Chondrocyte (in vitro differentiated cells): ENCODE measurements at places on chromosomes 5 and 9. TPM values are rescaled to one million over a fixed set of nuclear protein-coding genes. Genes with fewer than 3 reads are reported as not detected.

The FBP2 gene
- not detected in 3 replicates for total RNA-seq

The SLC6A3 gene
- total RNA-seq = not detected in 3 replicates

DNA sequence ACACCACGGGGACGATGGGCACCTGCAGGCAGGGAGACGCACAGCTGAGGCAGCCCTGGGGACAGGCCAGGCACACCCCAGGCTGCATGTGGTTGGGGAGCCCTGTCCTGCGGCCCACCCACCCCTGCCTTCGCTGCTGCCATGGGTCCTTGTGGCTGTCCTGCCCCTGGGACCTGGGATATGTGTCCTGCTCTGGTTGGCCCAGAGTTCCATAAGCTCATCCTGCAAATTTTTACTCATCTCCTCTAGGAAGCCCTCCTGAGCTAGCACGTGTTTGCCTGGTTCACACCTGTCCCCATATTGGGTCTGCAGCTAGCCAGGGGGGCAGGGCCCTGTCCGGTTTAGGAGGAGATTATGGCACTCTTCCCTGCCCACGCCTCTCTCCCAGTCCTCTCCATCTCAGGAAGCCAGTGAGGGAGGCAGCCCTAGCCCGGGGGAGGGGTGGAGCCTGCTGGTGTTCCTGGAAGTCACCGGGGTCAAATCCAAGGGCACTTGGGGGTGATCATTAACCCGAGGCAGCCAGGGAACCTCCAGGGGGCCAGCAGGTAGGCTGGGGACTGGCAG lies 12.2 kb downstream of the EGFL7 start:
- no peak for DNase-seq

DNA sequence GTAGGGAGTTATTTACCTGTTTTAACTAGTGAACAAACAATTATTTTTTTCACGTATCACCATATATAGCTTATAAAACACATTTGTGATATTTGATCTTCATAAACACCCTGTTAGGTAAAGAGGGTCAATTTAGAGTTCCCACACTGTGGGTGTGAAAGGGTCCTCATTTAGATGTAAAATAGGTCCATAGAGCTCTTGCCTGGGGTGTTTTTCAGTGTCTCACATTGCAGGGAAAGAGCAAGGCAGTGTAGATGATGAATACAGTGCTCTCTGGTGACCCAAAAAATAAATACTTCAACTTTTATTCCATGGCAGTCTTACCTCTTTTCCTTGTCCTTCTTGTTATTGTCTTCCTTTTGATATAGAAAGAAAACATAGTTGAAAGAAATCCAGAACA lies 403.2 kb upstream of the SGCD start:
- DNase-seq = no peak

DNA sequence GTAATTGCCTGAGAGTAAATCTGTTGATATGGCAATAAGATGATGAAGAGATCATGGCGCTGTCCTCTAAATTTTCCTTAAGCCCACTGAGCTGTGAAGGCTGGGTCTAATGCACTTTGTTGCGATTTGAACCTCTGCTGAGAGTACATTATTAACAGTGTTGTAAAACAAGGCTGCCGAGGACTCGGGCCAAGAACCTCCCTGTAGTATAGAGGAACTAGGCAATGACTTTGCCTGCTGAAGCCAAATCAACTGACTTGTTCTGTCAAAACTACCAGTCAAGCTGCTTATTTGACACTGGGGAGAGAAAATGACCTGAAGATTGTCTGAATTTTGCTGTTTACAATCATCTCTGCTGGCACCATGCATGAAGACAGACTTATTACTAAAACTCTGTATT lies 1154.7 kb downstream of the DTWD2 start:
- no peak for DNase-seq

GRCh38 chr9:124266139-124266825 lies 8.5 kb downstream of the NEK6 start:
- no peak for DNase-seq

- DNase-seq = no peak
These were observed 149.0 kb downstream of the RANBP17 start for GRCh38 chr5:171010816-171011215.

DNA sequence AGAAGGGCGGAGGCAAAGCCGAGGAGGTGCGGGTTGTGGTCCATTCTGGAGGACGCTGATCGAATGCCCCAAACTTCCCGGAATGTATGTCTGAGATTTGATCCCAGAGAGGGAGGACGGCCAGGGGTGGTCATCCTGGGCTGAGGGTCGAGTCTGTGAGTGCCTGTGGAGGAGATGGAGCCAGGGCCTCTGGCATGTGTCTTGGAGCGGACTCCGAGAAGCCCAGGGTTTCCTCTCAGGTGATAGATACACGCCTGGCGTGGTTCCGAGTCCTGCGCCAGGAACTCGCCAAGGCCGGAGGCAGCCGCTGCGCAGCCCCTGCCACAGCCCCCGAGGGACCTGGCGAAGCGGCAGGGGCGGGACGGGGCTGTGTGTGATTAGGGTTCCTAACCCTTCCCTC lies 363 bp downstream of the ZNF454 start:
- no peak for DNase-seq

The ECPAS gene
- 108 to 118 TPM (median 113 TPM) in 3 replicates for total RNA-seq

- no peak for DNase-seq
These were observed 112.6 kb upstream of the NFIL3 start for GRCh38 chr9:91536211-91536691.

DNA sequence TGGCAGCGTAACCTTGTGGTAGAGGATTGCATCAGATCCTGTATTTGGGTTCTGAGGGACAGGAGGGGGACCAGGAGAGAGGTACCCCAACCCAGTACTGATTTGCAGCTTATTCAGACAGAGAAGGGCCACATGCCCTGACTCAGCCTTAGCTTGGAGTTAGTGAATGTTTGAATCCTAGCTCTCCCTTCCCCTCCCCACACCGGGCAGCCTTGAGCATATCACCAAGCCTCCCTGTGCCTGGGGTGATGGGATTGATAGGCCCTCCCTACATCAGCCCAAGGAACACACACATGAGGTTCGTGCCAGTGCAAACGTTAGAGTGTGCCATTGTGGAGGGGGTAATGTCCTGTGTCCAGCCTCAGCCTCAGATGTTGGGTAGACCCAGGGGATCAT lies 71.9 kb downstream of the AMBP start:
- no peak for DNase-seq

The POU4F3 gene
- not detected in 3 replicates for total RNA-seq

The C8G gene
- total RNA-seq = 2.2 TPM in 1 of 3 replicates, not detected in the others

The F2RL2 gene
- total RNA-seq = 7.9 to 31.3 TPM (median 8.4 TPM) in 3 replicates

The CORO2A gene
- total RNA-seq = 10.1 to 17.4 TPM (median 10.2 TPM) in 3 replicates

The NDUFA8 gene
- total RNA-seq = 47.9 to 62.6 TPM (median 49.7 TPM) in 3 replicates

GRCh38 chr5:128380337-128380736 lies 157.7 kb downstream of the FBN2 start:
- DNase-seq = no peak

- no peak for DNase-seq
These were observed 56.0 kb downstream of the WHRN start for GRCh38 chr9:114449236-114449635.

The SLC46A2 gene
- total RNA-seq = not detected in 3 replicates

The ENDOG gene
- total RNA-seq = 22.3 to 24.6 TPM (median 23.1 TPM) in 3 replicates

The CER1 gene
- total RNA-seq = not detected in 3 replicates

The SHOC1 gene
- total RNA-seq = not detected in 3 replicates

DNA sequence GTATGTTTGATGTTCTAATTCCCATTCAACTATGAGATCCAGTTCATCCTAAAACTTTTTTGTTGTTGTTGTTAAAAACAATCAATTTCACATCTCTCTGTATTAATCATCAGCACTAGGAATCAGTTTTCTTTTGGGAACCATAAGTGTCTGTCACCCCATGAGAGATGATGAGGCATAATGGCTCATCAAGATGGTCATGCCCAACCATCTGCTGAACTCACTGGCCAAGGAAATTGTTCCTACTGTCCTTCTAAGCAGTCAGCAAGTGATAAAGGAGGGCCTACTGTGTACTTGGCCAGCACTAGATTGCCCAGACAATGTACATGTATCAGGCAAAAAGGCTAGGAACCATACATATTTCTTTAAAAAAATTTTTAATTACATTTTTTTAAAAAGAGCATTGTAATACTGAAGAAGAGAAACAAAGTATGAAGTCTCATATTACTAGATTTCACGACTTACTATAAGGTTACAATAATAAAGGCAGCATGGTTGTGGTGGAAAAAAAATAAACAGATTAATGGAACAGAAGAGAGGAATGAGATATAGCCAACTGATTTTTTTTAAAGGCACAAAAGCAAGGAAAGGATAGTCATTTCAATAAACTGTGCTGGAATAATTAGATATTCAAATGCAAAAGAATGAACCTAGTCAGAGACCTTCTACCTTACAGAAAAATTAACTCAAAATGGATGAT lies 458.3 kb downstream of the SPOCK1 start:
- DNase-seq = no peak

DNA sequence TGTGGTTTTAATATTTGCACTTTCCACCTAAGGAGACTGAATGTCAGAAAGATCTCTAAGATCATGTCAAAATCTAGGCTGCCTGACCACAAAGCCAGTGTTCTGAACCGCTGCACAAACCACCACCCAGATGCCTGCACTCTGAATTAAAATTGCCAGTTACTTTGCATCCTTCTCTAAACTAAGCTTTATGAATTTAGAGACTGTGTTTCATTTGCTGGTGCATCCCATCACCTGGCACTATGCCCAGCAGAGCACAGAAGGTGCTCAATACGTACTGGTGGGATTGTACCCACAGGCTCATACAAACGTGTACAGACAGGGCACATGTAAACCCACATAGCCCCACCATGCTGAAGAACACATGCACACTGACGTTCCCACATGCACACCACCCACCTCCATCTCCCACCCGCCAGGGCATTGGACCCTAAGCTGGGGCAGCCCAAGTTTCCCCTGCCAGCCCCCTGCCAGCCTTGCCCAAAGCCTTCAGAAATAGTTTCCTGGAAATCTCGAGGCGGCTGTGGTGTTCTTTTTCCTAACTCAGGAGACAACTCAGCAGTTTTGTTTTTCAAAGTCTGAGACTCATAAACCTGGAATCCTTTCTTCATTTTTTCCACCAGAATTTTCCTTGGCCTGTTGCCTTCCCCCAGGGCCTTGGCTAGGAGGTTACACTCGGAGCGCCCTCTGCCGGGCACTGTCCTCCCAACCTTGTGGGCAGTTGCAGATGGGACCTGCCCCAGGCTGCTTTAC lies 9.6 kb upstream of the TRAF1 start:
- no peak for DNase-seq

DNA sequence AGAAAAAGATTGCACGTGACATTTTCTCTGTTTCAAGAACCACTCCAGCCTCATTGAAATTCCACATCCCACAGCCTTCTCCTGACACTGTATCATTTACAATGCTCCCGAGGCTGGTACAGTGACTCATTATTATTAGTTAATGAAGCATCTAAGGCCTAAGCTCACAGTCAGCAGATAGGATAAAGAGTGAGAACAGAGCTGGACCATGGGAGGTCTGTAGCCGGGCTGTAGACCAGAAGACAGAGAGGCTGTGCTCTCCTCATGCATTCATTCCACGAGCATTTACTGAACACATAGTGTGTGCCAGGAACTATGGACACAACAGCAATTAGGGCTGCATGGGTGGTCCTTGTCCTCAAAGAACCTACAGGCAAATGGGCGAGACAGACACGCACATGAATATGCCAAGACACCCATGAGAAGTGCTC lies 47.3 kb upstream of the GALNT10 start:
- DNase-seq = no peak

The PDE6A gene
- total RNA-seq = 0.07 to 0.12 TPM (median 0.08 TPM) in 3 replicates

The ZDHHC12 gene
- 23.6 to 24.7 TPM (median 24.3 TPM) in 3 replicates for total RNA-seq

DNA sequence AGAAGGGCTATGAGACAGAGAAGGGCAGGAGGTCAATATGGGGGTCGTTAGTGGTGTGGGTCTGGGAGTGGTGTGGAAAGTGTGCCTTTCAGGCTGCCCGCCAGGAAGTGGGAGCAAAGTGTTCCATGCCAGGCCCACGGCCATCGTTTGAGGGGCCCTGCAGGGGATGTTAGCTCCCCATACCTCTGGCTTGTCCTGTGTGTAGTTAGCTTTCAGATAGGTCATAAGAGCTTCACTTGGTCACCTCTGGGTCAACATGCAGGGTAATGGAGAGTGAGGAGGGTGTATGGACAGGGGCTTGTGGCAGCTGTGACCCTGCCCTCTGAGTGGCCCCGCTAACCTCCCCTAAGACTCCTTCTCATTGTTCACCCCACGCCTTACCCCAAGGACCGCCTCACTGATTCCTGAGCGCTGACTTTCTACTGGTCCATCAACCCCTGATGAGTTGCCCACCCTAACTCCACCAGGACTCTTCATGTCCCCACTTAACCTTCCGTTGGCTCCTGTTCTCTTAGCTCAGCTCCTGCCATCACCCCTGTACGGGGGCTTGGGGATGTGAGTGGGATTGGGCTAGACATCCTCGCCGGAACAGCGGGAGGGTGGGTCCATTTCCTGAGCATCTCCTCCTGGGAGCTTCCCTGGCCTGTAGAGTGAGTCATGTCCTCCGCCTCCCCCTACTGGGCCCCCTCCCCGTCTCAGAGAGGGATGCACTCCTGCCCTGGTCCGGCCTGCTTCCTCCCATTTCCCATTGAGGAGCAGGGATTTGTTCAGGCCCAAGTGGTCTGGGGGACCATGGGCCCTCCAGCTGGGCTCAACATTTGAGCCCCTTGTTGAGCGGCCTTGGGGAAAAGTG lies 125.7 kb downstream of the FGF18 start:
- DNase-seq = no peak

The IL4 gene
- total RNA-seq = not detected in 3 replicates
